ENCODE measurements at places on chromosomes 11 and 22.

DNA sequence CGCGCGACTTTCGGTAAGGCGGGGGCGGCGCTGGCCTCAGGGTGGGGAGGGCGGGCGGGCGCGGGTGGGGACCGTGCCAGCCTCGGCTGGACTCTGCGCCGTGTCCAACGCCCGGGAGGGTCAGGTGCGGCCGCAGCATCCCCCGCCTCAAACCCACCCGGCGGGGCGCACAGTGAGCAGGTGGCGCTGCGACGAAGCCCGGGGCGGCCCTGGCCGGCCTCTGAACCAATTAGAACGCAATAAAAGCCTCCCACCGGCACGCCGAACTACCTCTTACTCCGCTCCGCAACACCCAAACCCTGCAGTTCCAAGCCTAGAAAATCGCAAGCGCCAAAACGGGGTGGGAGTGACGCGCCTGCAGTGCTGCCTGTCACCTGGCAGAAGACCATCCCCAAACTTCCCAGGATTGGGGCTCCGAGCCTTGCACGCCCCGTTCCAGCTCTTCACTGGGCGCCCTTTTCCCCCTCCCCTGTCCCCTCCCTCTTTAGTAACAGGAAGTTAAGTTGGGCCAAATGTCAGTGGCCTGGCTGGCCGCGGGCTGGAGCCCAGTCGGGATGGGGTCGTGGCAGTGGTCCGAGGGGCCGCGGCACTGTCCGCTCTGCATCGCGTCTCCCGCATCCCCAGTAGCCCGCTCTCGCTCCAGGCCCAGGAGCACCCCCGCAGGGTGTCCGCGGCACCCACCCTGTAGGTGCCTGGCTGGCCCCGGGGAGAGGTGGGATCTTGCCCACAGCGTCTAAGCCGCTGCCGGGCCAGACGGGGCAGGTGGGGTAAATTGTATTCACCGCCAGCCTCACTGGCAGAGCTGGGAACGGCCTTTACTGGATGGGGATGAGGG is 541 bp downstream of the MICAL2 start:
- no peaks in the 10 kb centered on the region for H3K27me3 ChIP-seq
- H3K36me3 ChIP-seq: no peaks in the 10 kb centered on the region
- H3K4me3 ChIP-seq: peak overlapping the region; percentile 66
- DNase-seq: no peak
- H3K4me1 ChIP-seq: peaks cover 4% of the 10 kb centered on the region

DNA sequence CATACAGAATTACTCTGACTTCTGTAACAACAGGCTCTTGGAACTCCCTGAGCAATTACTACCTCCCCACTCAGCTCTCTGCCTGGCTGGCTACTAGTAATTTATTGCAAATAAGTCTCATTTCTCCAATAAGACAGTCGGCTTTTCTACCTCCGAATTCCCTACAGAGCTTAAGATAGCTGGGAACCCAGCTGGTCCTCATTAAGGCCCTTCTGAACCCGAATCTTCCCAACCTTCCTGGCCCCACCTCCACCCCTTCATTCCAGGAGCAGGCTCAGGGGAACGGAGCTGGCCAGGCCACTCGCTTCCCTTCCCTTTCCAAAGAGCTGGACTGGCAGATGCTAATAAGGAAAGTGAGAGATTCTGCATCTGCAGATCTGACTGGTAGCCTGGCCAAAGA is 21.6 kb downstream of the TMPRSS5 start:
- no peak for DNase-seq
- no peaks in the 10 kb centered on the region for H3K36me3 ChIP-seq
- H3K27me3 ChIP-seq: no peaks in the 10 kb centered on the region
- H3K27ac ChIP-seq: no peak overlapping the region
- H3K4me1 ChIP-seq: no peaks in the 10 kb centered on the region

DNA sequence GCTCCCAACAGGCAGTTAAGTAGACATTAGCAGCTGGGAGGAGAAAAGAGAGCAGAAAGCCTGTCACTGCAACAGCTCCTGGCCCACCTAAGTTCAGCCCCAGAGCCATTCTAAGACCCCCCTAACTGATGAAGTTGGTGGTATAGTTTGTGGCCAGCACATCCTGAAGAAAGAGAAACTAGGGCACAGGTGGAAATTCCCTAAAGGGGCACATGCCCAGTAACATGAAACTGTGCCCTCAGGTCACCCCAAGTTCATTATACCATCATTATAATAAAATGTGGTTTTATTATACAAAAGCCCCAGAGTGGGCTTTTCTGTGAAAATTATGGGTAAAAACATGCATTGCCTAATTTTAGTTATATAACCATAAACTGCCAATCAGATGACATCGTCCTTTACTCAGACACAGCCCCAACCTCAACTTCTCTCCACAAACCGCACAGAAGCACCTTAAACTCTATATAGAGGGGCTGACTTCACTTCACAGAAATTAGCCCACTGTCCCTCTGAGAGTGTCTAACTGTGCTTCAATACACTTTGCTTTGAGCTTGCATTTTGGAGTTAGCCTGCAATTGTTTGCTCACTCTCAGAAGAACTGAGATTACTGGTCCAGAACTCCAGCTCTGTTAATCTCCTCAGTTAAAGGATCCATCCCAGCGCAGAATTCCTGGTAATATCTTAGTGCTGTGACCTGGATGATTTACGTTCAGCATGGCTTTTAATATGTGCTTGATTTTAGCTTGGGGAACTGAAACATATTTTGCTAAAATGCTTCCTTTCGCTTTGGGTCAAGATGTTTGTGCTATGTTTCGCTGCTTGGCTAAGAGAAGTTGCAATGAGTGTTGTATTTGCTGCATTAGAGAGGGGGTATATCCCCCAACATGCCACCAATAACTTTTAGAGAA is 1.8 kb upstream of the APOL3 start:
- peaks cover 8% of the 10 kb centered on the region for H3K4me1 ChIP-seq
- no peak overlapping the region for H3K4me3 ChIP-seq
- H3K27ac ChIP-seq: peak overlapping the region; percentile 99
- no peaks in the 10 kb centered on the region for H3K36me3 ChIP-seq

GRCh38 chr11:41499429-41499828 is 40.0 kb upstream of the LRRC4C start:
- DNase-seq: no peak
- no peaks in the 10 kb centered on the region for H3K4me1 ChIP-seq
- H3K27ac ChIP-seq: no peak overlapping the region

Data from breast epithelium (tissue), 4 donors.